Fibroblast of skin of right quadriceps (primary cell): ENCODE measurements at places on chromosomes 3 and 15.

- DNase-seq: peak; percentile 21
Measured at GRCh38 chr15:36748366-36749115, 169.1 kb downstream of the CDIN1 start.

DNA sequence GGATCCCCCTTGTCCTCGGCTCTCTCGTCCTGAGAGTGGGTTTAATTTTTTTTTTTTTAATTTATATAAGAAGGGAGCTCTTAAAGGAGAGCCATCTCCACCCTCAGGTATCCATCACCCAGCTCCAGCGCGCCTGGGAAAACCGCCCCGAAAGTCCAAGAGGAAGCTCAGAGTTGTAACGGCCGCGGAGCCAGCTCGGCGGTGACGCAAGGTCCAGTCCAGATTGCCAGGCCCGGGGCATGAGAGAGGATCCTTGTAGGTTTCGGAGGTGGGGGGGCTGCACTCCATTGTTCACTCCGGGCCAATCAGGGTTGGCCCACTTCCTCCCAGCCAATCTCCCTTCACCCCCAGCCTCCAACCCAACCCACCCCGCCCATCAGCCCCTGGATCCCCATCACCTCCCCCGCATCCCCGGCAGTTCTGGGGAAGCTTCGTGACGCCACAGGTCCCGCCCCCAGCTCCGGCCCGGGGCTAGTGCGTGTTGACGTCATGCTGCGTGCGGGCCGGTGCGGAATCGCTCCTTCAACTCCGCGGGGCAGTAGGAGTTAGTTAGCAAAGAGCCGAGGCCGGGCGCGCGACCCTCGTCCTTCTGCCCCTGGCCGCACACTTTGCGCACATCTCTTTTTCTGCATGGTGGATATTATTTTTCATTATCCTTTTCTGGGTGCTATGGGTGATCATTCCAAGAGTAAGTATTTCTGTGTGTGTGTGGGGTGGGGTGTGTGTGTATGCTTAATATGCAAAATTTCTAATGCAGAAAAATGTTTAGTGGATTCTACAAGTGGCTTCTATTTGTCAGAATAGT is at the start of gene ISL2:
TSS of gene ISL2 (plus strand) at position 520 of the 805 bp plus-strand sequence. CDS start at position 631, 111 bp downstream.
- peak; percentile 83 for DNase-seq

DNA sequence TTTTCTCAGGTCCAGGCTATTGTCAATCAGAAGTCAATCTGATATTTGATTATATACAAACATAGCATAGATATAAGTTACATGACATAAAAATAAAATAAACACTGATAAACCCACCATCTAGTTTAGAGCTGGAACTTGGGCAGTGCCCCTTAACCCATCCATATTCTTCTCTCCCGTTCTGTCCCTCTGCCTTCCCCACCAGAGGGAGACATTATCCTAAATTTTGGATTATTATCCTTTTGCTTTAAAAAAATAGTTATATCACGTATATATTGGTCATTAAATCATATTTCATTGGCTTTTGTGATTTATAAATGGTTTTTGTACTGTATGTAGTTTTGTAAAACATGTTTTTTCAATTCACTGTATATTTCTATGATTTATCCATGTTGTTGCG is 107.9 kb downstream of the GMPS start:
- DNase-seq: no peak

GRCh38 chr15:36878684-36879262 is 221.6 kb downstream of the MEIS2 start:
- DNase-seq: no peak

DNA sequence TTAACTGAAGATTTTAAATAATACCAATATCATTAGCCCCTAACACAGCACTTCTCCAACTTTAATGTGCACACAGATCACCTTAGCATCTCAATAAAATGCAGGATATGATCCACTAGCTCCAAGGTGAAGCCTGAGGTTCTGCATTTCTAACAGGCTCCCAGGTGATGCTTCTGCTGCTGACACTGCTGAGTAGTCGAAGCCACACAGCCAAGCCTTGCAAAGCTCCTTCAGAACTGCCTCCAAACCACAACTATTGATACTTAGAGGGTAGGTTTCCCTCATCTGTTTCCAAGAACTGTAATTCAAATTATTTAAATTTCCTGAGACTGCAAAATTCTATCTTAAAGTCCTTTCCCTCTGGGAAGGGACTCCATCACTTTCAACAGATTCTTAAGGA is 3.9 kb downstream of the RIOX2 start:
- no peak for DNase-seq

DNA sequence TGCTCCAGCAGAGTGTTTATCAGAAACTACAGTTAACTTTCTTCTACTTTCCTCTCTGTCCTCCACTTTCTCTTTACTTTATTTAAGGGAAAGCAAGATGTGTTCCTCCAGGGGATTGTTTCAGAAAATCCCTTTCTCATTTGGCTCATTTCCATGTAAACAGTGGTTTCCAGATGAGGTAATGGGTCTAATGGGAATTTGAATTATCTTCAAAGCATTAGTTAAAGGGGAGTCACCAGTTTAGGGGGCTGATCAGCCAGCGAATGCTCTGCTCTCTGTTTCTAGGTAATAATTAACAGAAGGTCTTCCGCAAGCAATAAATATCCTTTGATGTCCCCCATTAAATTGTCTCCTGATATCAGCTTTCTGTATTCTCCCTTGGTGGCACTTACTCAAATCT is 30.4 kb upstream of the ZNF639 start:
- DNase-seq: peak; percentile 20

- DNase-seq: peak; percentile 96
Measured at GRCh38 chr3:9976721-9977709, 9.6 kb downstream of the EMC3 start.
